ENCODE measurements at places on chromosomes 4 and X. TPM values are rescaled to one million over a fixed set of nuclear protein-coding genes. Genes with fewer than 3 reads are reported as not detected.

The RAP1GDS1 gene
- 34.5 TPM for total RNA-seq

The GPRASP2 gene
- total RNA-seq, result 11.3 TPM

DNA sequence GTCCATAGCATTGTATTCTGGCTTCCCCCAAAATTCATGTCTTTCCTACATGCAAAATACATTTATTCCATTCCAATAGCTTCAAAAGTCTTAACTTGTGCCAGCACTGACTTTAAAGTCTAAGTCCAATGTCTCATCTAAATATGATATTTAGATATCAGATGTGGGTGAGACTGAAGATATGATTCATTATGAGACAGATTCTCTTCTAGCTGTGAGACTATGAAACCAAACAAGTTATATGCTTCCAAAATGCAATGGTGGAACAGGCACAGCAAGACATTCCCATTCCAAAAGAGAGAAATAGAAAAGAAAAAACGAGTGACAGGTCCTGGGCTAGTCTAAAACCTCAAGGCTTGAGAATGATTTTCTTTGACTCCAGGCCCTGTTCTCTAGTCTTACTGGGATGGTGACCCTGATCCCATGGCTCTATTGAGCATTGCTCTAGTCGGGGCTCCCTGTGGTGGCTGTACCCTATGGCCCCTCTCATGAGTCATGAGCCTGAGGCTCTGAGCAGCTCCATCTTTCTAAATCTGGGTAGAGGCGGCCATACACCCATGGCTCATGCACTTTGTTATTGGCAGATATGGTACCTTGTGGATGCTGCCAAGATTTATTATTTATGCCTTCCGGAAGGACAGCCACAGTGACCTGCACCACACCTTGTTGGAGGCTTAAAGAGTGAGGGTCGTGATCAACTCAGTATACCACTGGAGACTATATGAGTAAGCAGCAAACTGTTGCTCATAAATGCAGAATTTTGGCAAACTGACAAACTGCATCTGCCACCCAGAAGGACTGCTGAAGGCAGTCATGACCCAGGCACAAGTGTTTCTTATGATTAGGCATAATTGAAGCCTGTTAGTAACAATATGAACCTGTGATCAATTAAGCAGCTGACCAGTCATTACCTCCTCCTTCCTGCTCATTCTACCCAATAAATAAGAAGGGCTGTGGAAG, 38.5 kb upstream of the BOD1L1 start:
- no peak overlapping the region for H3K4me3 ChIP-seq
- no peaks in the 10 kb centered on the region for H3K27me3 ChIP-seq
- no peak overlapping the region for H3K27ac ChIP-seq
- no peaks in the 10 kb centered on the region for H3K36me3 ChIP-seq
- no peak for DNase-seq

DNA sequence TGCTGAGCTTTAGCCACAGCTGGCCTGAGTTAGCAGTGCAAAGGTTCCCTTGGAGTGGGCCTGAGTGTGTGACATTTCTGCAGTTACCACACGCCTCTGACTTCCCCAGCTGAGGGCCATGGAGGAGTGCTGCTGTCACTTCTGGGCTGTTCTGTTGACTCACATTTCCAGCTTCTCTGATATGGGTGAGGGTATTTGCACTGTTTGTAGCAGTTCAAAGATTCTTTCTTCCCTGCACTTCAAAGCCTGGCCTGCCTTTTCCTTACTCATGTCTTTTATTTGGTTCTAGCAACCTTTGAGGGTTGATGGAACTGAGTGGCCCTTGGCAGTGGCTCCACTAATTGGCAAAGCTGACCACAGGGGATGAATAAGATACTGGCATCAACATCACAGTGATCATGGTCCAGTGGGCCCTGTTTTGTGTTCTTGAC, 26.4 kb upstream of the SCML1 start:
- no peak for DNase-seq
- H3K27me3 ChIP-seq, result no peaks in the 10 kb centered on the region
- no peaks in the 10 kb centered on the region for H3K36me3 ChIP-seq
- no peak overlapping the region for H3K4me3 ChIP-seq
- no peaks in the 10 kb centered on the region for H3K4me1 ChIP-seq

DNA sequence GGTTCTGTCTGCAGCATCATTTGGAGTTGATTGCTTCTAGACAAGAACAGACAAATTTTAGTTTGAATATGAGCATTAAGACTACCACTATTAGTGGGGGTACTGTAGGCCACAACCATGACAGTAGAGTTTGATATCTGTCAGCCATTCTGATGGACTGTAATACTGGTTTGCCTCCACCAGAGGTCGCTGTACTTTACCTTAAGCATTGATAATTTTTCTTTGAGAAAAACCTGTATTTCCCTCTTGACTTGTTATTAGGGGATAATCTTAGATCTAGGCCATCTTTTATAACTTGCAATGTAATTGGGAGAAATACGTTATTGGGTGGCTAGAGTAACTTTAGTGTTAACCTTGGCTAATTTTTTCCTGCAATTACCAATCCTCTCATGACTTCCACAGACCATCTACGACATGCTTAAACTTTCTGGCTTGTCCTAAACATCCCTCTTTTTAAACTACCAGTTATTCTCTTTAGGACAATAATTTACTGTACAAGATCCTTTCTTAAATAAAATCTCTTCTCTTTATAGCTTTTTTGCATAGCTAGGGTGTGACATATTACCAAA, 562.4 kb downstream of the MAGEB5 start:
- no peaks in the 10 kb centered on the region for H3K4me1 ChIP-seq
- no peaks in the 10 kb centered on the region for H3K27me3 ChIP-seq
- H3K36me3 ChIP-seq, result no peaks in the 10 kb centered on the region
- H3K27ac ChIP-seq, result no peak overlapping the region
- DNase-seq, result no peak

- no peak for DNase-seq
- H3K27ac ChIP-seq, result no peak overlapping the region
- no peaks in the 10 kb centered on the region for H3K27me3 ChIP-seq
- no peaks in the 10 kb centered on the region for H3K4me1 ChIP-seq
- no peak overlapping the region for H3K4me3 ChIP-seq
Observed at GRCh38 chrX:47743504-47743903, 84.5 kb upstream of the UXT start.

GRCh38 chr4:144583658-144584057, 62.3 kb upstream of the HHIP start:
- H3K4me3 ChIP-seq, result no peak overlapping the region
- DNase-seq, result no peak
- no peaks in the 10 kb centered on the region for H3K4me1 ChIP-seq
- H3K27me3 ChIP-seq, result no peaks in the 10 kb centered on the region

Data from esophagus muscularis mucosa (tissue), 4 donors.